Transverse colon (tissue), 4 donors: ENCODE measurements at places on chromosomes 3 and 15. TPM values are rescaled to one million over a fixed set of nuclear protein-coding genes. Genes with fewer than 3 reads are reported as not detected.

GCNT3 gene
- 289 TPM for total RNA-seq

SLC9C1 gene
- not detected for total RNA-seq

ACAD11 gene
- total RNA-seq = 56.7 TPM

GASK1A gene
- total RNA-seq = 2.6 TPM

CYP8B1 gene
- not detected for total RNA-seq

SPINK8 gene
- total RNA-seq = not detected

POPDC2 gene
- 15.6 TPM for total RNA-seq

LSM3 gene
- total RNA-seq = 6.8 TPM

C3orf52 gene
- total RNA-seq = 35.8 TPM

GOLGA6D gene
- total RNA-seq = not detected

TRIM71 gene
- total RNA-seq = not detected

ABHD17C gene
- total RNA-seq = 96.0 TPM

PLSCR2 gene
- total RNA-seq = not detected

ALDH1L1 gene
- total RNA-seq = 32.2 TPM

PTPRG gene
- 83.4 TPM for total RNA-seq

LIPC gene
- total RNA-seq = 8.2 TPM

TEX55 gene
- total RNA-seq = not detected

KIF15 gene
- total RNA-seq = 11.5 TPM

GPR160 gene
- total RNA-seq = 195 TPM

IL5RA gene
- total RNA-seq = 0.95 TPM
